ENCODE measurements at places on chromosomes 12 and 14.

GRCh38 chr14:90490720-90491050 lies 93.9 kb downstream of the CALM1 start:
- DNase-seq, result no peak

DNA sequence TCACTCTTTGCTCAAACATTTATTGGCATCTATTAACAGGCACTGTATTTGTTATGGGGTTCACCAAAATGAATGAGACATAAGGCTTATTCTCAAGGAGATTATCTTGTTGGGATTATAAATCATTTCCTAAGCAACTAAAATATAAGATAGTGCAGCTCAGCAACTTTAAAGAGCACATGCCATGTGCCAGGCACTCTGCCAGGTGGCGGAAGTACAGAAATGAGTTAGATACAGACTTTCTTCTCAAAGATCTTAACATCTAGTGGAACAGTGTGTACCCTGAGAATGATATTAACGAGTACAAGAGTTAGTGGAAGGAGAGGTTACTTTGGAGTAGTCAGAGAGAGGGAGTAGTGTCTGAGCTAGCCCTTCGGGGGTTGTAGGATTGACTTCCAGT lies 28.4 kb upstream of the TOMM20L start:
- no peak for DNase-seq

DNA sequence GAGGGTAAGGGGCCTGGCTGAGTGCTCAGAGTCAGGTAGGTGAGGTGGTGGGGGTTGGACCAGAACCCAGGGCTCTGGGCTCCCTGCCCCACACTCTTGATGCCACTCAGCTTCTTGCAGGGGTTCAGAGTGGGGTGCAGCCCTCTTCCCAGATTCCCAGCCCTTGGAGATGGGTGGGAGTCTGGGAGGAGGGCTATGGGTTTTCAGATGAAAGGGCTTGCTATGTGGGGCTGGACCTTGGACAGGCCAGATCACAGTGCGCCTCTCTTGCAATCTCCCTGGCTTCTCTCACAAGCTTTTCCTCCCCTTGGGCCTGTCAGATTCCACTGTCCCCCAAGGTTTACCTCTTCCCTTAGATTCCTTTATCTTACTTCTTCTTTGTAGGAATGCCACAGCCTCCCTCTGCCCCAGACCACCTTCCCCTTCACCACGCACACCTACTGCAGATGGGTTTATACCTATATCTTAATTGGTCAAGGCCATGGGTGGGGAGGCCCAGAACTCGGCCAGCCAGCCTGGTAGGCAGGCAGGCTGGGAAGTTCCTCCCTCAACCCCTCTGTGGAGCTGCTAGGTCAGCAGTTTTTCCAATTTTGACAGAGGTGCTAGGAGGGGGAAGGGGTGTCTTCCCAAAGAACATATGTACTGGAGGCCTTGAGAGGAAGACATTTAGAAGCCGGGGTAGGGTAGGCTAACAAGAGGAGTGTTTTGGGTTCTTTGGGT lies 1.4 kb downstream of the NYNRIN start:
- no peak for DNase-seq

- no peak for DNase-seq
These were observed 46.7 kb downstream of the PSMA6 start for GRCh38 chr14:35338731-35339405.

DNA sequence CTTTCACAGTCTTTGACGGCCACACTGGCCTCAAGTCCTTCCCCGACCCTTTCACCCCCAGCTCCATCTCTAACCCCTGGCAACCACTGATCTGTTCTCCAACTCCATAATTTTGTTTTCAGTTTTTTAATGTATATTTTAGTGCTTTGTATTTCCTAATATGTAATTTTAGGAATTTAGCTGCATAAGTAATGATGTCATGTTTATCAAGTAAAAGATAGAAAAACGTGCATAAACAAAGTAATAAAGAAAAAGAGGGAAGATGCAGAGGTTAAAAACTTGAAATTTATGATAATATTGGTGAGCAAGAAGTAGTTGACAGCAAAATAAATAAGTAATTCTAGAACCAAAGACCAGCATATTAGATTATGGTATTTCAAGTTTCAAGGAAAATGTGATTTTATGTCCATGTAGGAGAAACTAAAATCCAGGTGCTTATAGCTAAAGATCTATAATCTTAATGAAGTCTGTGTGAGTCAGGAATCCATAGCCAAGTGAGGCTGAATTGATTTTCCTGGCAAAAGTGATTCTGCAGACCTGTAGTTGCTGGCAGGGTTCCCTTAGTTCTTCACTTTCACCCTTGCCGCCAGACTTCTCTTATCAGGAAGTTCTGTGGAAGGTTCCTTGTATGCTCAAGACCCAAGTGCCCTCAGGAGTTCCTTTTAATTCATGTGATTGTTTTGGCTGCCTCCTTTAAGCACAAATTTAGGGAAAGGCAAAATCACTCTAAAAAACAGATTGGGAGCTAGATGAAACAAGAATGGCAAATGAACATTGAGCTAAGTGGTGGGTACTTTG lies 24.4 kb downstream of the FBXW8 start:
- DNase-seq, result no peak

GRCh38 chr12:28140404-28140803 lies 49.9 kb upstream of the CCDC91 start:
- DNase-seq, result no peak

- DNase-seq, result peak; percentile 34
These were observed 44.0 kb upstream of the REP15 start for GRCh38 chr12:27652174-27652763.

DNA sequence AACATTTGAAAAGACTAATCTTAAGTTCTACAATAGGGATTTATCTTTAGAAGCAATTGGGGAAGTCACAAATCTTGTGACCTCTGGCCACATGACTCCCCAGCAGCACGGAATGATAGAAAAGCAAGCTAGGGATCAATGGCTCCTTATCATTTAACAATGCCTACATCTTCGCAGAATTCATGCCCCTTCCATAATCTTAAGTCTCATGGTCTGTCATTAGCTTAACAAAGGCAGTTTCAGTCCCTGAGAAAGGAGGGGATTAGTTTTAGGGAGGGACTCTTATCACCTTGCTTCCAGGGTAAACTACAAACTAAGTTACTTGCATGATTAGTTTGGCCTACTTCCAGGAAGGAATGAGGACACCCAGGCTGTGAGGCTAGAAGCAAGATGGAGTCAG lies 486.0 kb downstream of the RMST start:
- no peak for DNase-seq

DNA sequence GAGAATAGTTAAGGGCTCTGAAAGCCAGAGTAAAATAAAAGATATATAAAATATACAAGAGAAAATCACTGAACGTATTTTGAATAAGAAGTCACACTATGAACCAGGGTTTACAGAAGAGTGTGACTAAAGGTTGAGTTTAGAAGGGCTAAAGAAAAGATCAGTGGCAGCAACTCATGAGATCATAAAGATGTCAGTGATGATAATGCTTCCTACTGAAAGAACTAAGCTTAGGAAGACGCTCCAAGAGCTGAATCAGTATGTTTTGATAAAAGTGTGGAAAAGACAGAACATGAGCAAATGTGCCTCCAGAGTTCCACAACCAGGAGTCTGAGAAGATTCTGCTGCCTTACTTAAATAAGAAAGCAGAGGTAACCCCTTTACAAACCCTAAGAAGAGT lies 74.6 kb downstream of the KITLG start:
- no peak for DNase-seq

DNA sequence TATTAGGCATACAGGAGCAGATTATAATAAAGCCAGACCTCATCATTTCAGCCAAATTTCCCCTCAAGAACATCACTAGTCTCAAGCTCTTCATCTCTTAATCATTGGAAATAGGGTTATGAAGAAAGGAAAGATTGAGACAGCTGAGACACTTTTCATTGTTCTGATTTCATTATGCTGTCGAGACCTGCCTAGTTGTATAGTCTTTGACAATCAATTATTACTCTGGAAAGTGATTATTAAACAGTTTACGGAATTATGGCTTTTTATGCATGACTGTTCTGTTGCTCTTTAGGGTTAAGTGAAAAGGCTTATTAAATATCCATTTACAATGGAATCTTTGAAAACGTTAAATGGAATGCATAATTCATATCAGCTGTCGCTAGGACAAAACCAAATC lies 48.3 kb downstream of the TTC6 start:
- no peak for DNase-seq

DNA sequence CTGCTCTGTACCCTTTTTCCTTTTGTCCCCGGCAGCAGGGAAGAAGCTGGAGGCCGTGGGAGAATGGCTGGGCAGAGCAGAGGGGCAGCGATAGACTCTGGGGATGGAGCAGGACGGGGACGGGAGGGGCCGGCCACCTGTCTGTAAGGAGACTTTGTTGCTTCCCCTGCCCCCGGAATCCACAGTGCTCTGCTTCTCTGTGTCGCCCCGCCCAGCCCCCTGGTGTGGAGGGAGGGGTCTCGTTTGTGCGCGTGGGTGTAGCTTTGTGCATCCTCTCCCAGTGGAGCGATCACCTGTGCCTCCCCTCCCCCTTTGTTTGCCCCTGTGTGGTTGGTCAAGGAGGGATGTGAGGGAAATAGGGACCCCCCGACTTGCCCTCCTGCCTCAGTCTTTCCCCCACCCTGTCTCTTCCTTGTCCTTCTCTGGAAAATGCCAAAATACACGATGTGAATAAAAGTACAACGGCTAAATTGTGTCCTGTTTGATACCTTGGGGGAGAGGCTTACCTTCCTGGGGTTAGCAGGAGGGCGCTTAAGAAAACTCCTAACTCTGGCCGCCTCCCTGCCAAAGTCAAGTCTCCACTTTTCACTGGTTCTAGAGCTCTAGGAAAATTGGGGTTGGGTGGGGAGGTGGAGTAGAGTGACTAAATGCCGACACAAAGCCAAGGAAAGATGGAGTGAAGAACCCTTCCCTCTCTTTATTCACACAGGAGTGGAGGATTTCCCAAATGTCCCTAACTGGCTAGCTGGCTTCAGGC lies 990 bp upstream of the TPI1 start:
- no peak for DNase-seq

DNA sequence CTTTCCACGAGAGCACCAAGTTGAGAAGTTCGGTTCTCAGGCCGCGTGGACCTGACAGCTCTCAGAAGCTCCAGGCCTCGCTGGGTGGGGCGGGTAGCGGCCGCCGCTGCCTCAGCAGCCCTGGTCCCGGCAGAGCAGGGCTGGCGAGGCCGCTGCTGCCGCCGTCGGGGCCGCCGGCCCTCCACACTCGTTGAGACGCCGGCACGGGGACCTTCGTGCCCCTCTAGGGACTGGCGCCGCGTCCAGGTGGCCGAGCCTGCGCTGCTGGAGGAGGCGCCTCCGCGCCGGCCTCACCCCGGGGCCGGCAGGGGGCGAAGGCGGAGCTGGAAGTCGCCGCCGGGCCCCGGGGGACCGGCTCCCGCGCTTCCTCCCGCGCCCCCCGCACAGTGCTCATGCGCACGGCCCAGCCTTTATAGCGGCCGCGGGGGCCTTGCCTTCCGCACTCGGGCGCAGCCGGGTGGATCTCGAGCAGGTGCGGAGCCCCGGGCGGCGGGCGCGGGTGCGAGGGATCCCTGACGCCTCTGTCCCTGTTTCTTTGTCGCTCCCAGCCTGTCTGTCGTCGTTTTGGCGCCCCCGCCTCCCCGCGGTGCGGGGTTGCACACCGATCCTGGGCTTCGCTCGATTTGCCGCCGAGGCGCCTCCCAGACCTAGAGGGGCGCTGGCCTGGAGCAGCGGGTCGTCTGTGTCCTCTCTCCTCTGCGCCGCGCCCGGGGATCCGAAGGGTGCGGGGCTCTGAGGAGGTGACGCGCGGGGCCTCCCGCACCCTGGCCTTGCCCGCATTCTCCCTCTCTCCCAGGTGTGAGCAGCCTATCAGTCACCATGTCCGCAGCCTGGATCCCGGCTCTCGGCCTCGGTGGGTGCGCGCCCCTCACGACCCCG lies at the start of gene COCH:
COCH (plus strand) TSS at position 440 of the 879 bp plus-strand sequence; CDS start at position 820, 380 bp downstream.
- peak; percentile 15 for DNase-seq

DNA sequence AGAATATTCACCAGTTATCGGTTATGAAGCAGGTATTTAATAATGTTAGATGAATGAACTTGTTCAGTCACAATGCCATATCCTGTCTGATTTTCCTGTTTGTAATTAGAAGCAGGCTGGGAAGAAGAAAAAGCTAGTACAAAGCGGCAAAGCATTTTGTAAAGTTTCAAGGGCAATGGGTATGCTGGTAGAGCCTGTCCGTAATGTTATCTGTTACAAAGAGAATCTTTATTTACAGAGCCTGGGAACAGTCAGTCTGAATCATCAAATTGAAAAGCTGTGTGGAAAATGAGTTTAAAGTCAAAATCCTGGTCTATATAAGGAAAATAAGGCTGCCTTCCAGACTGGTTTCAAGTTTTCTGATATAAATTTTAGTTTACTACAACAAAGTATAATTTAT lies 40.5 kb downstream of the PARP11 start:
- no peak for DNase-seq

GRCh38 chr12:49667325-49668090 lies 39.7 kb downstream of the FMNL3 start:
- no peak for DNase-seq

DNA sequence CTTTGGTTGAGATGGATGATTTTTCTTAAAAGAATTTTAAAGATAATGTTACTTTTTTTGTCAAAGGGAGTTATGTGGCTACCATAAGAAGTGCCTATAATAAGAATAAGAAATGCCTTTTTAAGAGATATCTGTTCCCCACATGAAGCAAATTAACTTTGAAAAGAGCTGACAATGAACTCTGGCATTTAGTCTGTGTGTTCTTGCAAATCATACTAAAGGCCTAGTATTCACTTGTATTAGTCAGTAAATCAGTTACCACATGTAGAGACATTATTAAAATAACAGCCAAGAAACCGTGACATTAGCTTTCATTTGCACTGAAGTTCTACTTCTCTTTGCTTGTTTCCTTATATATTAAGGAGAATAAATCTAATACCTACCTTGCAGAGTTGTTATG lies 296.3 kb downstream of the CCDC91 start:
- no peak for DNase-seq

GRCh38 chr12:30755395-30755762 lies 628 bp upstream of the CAPRIN2 start:
- DNase-seq, result no peak

DNA sequence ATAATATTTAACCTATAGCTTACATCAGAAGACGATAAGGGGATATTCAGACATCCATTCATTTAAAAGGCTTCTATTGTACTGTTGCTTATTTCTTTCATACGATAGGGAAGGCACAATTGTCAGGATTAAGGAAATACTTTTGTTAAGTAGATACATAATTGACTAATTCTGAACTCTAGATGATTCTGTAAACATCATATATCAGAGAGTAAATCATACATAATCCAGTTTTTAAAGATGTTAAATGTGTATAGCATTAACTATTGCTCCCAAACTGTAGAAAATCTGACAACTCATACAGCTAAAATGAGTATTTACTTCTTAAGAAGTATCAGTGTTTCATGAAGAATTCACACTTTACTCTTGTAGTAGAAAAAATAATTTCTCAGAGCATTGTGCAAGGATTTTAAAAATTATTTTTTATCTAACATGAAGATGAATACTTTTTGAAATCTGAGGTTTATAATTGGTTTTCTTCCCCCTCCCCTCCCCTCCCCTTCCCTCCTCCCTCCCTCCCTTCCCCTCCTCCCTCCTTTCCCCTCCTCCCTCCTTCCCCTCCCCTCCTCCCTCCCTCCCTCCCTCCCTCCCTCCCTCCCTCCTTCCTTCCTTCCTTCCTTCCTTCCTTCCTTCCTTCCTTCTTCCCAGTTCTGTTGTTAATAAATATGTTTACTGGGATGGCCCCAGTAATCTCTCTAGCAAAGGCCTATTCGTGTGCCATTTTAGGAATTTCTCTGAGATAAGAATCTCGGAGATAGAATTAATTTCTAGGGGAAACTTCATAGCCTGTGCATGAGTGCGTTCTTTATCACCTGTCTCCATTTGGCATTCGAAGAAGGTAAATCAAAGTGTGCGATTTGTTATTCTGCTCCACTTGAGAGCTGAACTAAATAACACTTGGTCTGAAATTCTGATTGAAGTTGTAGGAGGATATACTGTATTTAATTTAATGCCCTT lies 2.3 kb downstream of the NPAS3 start:
- no peak for DNase-seq
